ENCODE measurements at places on chromosomes 6 and 20. TPM values are rescaled to one million over a fixed set of nuclear protein-coding genes. Genes with fewer than 3 reads are reported as not detected.

The RHAG gene
- total RNA-seq: not detected

The STX11 gene
- total RNA-seq: 4.4 TPM

The TUBB2B gene
- 10.6 TPM for total RNA-seq

The MYBL2 gene
- total RNA-seq: 3.6 TPM

The COL9A1 gene
- not detected for total RNA-seq

All from body of pancreas (tissue), 4 donors.